ENCODE measurements at places on chromosomes 2 and 18.

DNA sequence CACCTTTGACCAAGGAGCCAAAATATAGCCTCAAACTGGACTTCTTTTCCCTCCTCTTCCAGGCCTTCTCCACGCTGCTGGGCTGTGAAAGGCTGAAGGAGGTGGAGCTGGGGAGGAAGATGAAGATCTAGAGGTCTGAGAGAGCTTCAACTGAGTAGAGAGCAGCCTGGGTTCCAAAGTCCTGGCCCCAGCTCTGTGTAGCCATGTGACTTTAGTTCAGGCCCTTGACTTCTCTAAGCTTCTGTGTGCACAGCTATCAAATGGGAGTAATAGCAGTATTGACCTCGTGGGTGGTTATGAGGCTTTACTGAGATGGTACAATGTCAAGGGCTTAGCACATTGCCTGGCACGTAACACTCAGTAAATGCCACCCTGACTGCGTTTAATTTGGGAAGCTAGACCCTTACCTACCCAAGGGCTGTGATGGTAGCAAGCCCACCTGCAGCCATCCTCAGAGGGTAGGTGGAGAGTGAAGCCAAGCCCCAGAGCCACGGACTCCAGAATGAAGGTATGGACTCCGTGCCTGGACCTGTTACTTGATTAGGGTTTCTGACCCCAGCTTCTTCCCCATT, 38.4 kb downstream of the SERTAD2 start:
- no peak for DNase-seq

DNA sequence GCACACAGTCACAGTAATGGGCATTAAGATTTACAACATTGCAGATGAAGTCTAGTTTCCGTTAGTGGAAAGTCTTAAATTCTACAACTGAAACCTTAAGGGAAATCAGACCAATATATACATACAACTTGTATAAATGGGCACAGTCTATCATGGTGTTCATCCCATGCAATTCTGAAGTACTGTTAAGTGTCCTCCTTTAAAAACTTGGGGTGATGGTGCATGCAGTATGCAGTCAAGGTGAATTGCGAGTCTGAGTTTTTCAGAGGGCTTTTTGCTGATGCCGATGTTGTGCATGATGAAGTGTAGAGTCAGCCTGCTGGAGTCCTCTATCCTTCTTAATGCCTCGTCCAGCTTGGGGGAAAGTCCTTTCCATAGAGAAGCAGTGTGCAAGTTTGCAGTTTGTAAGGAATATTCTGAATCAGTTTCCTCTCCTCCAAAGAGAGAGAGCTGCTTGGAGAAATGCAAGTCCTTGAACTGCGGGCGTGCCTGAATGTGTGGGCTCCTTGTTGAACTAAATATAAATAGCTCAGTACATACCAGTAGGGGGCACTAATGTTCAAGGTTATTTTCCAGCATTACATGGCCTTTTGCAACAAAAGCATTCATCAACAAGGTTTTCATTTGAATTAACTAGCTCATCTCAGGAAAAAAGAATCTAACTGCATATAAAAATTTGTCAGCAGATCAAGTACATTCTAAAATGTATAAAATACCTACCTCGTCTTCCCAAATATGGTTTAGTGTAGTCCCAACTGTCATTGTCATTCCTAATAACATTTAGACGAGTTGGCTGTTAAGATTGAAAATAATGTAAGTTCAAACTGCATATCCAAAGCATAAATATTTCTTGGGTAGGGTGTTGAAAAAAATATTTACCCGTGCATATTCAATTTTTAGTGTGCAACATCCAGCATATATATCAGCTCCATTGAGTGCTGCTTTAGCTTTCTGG, 21.3 kb downstream of the HNRNPLL start:
- DNase-seq, result peak; percentile 80

DNA sequence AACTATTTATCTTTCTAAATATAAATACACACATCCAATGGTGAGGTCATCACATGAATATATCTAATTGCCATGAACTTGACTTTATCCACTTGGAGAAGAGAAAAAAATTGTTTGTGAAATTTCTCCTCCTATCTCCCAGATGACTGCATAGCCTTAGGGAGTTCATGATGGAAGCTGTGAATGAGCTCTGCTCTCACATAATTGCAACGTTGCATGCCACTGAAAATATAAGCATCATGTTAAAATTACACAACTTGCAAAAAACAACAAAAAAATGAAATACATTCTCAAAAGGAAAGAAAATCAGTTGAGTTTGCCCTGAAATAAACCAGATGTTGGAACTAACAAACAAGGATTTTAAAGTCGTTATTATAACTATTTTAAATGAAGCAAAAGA, 50.6 kb upstream of the OSR1 start:
- DNase-seq, result no peak

DNA sequence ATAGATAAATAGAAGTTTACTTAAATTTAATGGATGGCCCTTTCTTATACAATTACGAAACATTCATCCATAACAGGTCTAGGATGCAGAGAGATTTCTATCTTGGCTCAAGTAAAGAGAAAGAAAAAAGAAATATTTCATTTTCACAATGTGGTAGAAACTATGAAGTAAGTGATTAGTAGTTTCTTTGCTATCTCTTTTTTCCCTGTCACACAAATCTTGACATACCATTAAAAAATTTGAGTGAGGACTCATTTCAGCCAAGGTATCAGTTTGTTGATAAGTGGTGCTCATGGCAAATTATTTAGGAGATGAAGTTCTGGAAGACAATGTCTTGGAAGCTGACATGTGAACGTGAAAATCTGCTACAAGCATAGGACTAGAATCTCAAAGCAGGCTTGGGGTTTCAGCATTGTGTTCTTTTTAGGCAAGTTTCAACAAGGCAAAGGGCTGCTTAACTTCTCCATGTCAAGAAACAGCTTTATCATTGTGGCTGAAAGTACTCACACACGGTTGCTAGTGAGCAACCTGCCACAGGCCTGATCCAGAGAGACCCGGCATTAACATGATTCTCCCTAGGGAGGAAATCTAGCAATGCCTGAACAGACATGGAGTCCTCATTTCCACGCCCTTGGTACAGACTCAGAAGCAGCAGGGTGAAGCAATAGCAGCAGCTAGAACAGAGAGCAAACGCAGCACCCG, 414.6 kb downstream of the DLGAP1 start:
- DNase-seq, result no peak

GRCh38 chr2:98514096-98514639, 69.5 kb downstream of the INPP4A start:
- DNase-seq, result peak; percentile 42

DNA sequence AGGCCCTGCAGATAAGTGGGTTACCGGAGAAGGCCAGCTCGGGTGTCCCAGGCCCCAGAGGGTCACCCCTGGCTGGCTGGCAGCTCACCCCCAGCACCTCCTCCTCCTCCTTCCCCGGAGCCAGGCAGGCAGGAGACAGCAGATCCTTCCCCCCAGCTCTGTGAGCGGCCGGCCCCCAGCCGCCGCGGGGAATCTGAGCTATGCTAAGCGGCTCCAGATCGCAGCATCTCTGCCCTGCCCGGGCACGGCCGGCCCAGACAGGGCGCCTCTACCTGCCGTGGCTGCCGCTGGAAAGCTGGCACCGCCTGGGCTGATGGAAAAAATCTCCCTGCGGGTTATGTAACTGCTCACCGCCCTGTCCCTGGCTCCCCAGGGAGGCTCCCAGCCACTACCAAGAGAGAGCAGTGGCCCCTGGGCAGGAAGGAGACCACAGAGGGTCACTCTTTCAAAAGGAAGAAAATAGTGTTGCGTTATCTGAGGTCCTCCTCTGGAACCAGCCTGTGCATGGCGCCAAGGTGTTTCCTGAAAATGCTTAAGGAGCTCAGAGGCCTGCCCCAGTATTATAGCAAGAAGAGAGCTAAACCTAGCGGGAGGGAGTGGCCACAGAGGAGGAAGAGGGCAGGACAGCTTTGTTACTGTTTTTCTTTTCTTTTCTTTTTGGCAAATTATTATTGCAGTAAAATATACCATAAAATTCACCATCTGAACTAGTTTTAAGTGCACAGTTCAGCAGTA, 179.0 kb downstream of the SMAD7 start:
- DNase-seq, result no peak

DNA sequence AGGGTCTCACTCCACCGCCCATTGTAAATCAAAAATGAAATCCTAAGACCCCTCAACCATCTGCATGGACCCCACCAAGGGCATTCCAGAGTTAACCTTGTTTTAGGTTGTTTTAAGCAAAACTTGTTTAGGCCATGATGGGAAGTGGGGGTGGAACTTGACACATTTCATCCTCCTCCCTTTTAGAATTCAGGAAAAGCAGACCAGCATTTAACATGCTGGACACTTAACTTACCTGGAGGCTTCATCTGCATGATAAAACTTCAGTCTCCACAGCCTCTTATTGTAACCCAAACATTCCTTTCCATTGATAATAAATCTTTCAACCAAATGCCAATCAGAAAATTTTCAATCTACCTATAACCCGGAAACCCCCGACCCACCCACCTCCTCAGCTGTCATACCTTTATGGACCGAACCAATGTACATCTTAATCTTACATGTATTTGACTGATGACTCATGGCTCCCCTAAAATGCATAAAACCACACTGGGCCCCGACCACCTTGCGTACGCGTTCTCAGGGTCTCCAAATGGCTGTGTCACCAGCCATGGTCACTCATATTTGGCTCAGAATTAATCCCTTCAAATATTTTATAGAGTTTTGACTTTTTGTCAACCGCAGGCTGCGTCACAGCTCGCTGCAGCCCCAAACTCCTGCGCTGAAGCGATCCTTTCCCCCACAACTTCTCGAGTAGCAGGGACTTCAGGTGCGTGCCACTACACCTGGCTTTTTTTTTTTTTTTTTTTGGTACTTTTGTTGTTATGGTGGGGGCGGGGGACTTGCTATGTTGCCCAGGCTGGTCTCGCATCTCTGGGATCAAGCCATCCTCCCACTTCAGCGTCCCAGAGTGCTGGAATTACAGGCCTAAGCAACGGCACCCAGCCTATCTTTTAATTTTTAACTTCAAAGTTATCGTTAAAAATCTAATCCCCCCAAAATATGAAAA, 917 bp downstream of the MPPE1 start:
- DNase-seq, result no peak

DNA sequence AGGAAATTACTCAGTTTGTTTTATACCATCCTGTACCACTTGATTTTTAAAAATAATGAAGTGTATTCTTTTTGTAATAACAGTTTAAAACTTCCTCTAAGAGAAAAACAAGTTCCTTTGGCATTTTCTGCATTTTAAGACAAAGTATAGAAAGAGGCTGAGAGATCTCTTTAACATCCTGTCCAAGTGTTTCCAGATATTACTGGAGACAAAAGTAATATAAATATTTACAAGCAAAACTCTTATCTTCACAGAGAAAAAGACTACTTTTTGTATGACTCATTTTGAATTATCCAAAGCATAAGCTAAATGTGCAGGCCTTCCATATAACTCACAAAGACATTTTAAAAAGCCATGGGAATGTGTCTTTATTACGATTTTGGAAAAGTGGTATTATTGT, 221.1 kb downstream of the RDH14 start:
- DNase-seq, result no peak

- no peak for DNase-seq
These were observed 33.3 kb upstream of the PAX3 start for GRCh38 chr2:222332116-222332515.

DNA sequence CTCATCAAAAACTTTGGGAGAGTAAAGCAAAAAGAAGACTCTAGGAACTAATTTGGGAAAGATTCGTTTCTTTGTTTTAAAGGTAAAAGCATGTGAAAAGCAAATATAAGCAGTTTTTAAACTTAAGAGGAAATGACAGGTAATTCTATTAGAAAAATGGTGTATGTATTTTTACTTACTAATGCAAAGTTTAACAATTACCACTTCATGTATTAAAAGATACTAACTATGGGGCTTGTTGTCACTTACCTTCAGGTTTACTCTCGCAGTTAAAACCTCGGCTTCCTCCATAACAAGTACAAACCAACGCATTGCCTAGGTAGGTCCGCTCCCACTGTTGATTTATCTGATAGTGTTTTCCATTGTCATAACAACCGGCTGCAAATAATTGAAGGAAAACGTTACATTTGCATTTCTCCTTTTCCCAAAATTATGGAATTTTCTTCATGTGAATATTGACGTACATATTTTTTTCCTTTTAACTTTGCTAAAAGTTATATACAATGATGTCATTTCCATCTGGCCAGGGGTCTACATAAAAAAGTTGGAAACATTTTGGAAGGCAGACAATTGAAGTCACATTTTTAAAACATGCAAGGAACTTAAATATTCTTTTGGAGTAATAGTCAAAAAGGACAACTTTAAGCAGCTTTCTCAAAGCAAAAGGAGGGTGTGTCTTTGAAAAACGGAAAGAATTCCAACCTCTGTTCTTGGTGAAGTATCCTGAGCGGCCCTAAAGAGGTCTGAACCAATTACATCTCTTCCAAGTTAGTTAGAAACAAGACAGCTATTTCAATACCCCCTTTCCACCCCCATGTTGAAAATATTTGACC, 1.2 kb downstream of the FN1 start:
- no peak for DNase-seq

GRCh38 chr2:80527119-80527518, 222.6 kb upstream of the LRRTM1 start:
- no peak for DNase-seq

DNA sequence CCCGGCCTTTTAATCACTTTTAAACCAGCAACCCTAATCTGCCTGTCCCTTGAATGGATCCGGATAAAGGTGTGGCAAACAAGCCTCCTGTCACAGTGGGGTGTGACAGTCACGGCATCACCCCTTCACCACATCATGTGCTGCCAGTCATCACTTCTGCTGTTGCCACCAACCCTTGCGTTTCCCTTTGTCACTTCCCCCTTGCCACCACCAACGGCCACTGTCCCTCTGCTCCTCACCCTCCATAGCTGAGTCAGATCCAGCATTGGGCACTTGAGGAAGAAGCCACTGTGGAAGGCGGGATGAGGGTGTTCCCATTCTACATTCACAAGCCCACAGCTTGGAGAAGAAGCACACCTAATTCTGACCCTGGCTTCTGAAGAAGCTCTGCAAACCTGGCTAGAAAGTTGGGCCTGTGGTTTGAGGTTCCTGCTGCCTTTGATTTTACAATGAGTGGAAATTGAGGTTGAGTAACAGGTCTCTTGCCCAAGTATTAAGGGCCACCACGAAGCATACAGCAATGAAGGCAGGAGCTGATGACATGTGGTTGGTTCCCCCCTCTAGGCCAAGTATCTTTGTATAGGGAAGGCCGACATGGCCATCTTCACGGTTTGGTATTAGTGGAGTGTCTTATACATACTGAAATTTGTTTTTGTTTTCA, 22.9 kb upstream of the DARS1 start:
- no peak for DNase-seq

GRCh38 chr2:104870100-104870975, 16.4 kb downstream of the POU3F3 start:
- no peak for DNase-seq

GRCh38 chr18:35038881-35039491, 2.2 kb upstream of the MAPRE2 start:
- no peak for DNase-seq

- DNase-seq, result no peak
These were observed 35.8 kb upstream of the ZNF804A start for GRCh38 chr2:184562532-184562931.

- DNase-seq, result no peak
These were observed 108.0 kb upstream of the SP5 start for GRCh38 chr2:170607171-170607570.

DNA sequence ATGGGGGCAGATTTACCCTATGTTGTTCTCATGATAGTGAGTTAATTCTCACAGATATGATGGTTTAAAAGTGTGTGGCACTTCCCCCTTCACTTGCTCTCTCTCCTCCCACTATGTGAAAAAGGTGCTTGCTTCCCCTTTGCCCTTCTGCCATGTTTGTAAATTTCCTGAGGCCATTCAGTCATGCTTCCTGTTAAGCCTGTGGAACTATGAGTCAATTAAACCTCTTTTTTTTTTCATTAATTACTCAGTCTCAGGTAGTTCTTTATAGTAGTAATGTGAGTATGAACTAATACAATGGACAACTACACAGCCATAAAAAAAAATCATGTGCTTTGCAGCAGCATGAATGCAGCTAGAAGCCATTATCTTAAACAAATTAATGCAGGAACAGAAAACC, 118.5 kb downstream of the CALCRL start:
- DNase-seq, result no peak

Data from NCI-H524 (cell line).